Activated T-helper 1 cell treated with anti-CD3 and anti-CD28 coated beads, Interleukin-12 subunit alpha, Interleukin-12 subunit beta, Interleukin-2, Interleukin-4 antibody, amounts not matched to agents 30 ng/mL and 10 ng/mL and 1 ng/mL, durations not matched to agents 14 hours and 24 hours and 36 hours (primary cell): ENCODE measurements at places on chromosomes 1 and 21. TPM values are rescaled to one million over a fixed set of nuclear protein-coding genes. Genes with fewer than 3 reads are reported as not detected.

- DNase-seq: no peak
Observed at GRCh38 chr1:92709738-92710137, 75.2 kb downstream of the EVI5 start.

Gene RIPK4
- not detected in 2 replicates for total RNA-seq

Gene HSD3B1
- total RNA-seq: not detected in 2 replicates

Gene CLIC6
- not detected in 2 replicates for total RNA-seq

GRCh38 chr1:27628712-27629111 lies 6.3 kb downstream of the FGR start:
- no peak for DNase-seq

- DNase-seq: peak; percentile 18
Observed at GRCh38 chr21:31554511-31555022, 104.9 kb upstream of the SOD1 start.

- no peak for DNase-seq
Observed at GRCh38 chr21:16842696-16843035, 670.2 kb upstream of the CXADR start.

GRCh38 chr1:244395965-244396364 lies 55.7 kb downstream of the ADSS2 start:
- no peak for DNase-seq

DNA sequence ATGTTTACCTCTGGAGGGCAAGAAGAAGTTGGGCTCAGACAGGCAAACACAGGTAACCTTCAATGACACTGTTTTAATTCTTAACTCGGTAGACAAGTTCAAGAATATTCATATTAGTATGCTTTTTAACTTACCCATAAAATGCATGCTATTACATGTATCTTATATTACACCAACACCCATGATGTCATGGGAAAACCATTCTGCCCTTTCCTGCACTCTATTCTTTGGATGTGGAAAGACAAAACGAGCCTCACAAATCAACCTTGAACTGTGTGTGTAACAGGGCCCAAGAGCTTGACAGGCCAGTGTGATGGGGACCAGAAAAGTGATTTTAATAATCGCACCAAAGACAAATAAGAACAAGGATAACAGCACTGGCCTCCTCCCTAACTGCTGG lies 22.6 kb upstream of the RAP1GAP start:
- no peak for DNase-seq

DNA sequence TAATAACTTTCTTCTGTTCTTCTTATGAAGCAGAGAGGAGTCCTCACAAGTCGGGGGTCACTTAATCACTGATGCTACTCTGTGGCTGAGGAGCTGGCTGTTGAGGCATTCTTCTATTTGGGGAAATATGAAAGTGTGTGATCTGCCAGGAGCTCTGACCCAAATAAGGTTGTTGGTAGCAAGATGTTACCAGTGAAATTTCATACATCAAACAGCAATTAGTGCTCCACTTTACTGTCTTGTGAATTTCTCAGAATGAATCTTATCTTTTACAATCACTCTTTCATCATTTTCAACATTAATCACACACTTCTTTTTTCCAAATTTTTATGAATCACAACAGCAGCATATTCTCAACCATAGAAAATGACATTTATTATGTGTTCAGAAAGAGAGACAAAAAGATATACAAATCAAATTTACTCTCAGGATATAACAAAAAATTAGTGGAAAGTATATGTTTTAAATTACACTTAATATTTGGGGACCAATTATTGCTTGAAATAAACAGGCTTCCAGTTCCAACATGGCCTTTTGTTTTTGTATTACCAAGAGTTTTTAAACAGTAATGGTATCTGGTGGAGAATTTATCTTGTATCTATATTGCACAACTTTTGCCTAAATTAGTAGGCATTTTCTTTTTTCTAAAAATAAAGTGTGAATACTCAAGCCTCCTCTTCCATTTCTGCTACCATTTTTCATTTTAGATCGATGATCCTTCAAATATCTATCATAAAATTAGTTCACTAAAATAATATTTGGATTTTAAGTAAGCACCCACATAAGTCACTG lies 9.6 kb downstream of the PTGER3 start:
- no peak for DNase-seq

- DNase-seq: no peak
Observed at GRCh38 chr1:83691953-83692500, 306.9 kb downstream of the TTLL7 start.
